ENCODE measurements at places on chromosomes 11 and 22.

- no peak for DNase-seq
Measured at GRCh38 chr11:110371084-110371483, 58.7 kb upstream of the FDX1 start.

DNA sequence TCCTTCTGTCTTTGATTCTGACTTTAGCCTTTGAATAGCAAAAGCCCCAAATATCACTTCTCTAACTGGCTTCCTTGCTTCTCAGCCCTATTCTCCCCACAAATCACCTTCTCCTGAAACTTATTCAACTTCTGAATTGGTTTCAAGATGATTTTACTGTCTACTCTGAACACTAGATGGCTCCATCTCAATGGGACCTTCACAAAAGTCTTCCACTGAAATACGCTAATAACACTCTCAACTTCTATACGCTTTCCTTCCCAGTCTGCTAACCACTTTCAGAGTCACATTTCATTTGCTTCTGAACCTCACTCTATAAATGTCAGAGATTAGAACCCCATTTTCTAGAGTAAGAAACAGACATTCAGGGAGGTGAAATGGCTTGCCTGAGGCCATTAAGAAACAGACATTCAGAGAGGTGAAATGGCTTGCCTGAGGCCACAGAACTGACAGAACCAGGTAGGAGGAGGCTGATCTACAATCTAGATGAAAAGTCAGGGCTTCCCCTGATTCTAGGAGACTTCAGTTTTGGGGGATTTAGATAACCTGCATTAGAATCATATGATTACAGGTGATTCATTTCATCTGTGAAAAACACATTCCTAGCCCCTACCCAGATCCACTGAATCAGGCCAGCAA, 20.6 kb downstream of the MORC2 start:
- DNase-seq, result no peak

- peak; percentile 44 for DNase-seq
Measured at GRCh38 chr11:64207256-64208085, 950 bp downstream of the FERMT3 start.

GRCh38 chr11:100984668-100985067, 144.9 kb downstream of the PGR start:
- DNase-seq, result no peak

DNA sequence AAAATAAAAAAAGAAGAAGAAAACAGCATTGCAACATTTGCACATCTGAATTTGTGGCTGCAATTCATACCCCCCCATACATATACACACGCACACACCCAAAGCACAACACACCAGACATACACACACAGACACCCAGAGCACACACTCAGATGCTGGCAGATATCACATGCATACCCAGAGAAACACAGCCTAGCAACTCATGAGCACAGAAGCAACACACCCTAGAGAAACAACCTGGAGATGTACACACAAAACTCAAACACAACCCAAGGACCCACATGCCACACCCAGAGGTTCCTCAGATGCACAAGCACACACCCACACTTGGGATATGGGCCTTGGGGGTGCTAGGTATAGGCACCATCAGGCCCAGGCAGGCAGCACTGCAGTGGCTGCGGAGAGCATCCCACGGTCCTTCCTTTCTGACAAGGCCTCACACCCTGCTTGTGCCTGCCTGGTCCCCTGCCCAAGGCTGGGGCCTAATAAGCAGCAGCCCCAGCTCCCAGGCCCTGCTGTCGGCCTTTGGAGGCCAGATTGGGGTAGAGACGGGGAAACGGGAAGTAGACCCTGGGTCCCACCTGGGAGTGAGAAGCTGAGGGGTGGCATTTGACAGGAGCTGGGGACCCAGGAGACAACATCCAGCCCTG, 3.1 kb downstream of the CST6 start:
- no peak for DNase-seq

DNA sequence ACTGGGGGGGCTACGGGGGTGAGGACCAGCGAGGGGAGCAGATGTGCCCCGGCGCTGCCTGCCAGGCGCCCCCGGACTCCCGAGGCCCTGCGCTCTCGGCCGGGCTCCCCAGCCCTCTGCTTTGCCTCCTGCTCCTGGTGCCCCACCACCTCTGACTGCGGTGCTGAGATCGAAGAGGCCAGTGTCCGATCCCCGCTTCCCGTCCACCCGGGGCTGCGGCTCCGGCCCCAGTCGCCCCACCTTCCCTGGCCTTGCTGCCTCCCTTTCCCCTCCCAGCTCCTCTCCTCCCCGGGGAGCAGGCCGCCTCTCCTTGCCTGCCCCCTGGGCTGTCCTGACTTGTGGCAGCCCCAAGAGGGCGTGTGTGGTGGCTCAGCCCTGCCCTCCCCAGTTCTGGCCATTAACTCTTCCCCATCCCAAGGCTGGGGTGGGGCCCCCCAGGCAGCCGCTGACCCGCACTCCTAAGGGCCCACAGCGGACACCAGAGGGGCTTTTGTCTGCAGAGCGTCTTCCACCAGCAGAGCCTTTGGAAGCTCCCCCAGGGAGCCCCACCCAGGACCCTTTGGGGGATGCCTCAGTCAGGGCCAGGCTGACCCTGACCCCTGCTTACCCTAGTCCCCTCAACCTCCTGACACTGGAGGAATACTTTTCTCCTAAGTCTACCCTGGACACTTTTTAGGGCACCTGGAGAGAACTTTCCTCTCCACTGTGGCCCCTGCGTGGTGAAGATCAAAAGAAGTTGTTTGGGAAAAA, 16.6 kb downstream of the RTN4RL2 start:
- no peak for DNase-seq

DNA sequence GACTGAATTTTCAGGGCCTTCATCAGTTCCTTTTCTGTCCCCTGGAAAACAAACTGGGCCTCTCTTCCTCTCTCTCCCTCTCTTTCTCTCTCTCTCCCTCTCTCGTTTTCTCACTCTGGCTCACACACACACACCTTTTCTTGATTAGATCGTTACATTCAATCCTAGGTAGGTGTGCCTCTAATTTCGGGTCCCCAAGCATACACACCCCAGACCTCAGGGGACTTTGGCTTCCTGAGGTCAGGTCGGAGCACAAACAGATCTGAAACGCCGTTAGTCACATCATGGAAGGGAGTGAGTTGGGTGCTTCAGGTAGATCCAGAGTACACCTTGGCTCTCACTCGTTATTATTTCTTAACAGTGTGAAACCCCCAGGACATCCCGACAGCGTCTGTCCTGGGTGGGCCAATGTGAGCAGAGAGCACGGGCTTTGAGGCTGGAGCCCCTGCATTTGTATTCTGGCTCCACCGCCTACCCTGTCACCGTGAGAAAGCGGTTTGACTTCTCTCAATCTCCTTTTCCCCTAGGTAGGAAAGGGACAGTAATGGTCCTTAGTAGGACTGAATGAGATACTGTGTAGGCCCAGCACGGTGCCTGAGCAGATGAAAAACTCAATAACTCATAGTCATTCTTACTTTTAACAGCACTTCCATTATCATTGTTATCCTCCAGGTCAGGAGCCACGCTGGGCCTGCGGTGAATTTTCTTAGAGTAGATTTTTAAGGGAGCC, 37.3 kb upstream of the POU2AF1 start:
- no peak for DNase-seq

DNA sequence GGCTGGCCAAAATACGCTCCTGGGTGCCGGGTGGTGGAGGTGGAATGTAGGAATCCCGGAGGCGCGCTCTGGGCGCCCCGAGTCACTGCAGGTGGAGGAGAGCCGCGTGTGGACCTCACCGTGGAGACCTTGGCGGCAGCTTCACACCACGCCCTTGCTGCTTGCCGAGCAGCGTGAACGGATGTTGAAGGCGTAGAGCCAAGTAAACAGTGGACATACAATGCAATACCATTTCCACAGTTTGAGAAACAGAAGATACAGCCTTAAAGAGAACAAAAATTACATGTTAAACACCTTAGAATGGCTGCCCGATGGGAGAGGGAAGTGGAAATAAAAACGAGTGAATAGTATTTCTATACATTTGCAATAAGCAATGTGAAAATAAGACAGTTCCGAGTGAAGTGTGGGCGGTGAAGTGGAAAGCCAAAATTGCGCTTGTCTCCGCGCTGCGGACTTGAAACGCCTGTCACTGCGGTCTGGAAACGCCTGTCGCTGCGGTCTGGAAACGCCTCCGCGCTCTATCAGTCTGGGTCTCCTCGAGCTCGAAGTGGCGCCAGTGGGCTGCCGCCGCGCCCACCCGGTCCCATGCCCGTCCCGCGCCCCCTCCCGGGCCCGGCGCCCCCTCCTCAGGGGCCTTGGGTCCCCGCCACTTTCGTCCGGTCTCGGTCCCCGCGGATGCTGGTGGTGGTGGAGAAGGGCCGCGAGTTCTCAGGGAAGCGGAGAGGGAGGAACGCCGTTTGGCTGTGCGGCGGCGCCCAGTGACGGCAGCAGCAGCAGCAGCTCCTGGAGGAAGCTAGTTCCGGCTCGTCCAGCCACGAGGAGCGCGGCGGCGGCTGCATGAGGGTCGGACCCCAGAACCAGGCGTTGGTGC, 1.6 kb downstream of the NCR3LG1 start:
- DNase-seq, result no peak

- DNase-seq, result no peak
Measured at GRCh38 chr11:15815246-15816195, 540.8 kb downstream of the SOX6 start.

DNA sequence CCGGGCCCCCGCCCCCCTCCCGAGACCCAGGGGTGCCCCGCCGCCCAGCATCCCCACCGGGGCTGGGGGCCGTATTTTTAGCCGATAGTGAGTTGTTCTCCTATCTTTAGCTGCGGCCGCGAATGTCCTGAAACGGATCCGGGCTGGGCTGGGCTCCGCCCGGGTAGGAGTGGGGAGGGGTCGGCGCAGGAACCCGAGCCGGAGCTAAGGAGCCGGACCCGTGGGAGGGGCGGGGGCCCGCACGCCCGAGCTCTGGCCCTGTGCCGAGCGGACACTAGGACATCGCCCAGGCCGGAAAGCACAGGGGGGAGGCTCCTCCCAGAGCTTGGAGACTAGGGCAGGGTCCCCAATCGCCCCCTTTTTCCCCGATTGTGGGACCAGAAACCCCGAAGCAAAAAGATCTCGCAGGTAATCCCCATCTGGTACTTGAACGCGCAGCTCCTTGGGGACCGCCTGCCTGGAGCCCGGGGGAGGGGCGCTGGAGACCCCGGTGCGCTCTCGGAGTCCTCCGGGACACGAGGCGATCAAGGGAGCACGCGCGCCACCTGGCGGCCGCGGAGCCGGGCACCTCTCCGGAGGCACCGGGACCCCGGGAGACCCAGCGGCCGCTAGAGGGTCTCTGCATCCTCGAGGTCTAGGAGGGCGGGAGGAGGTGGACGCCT, 669 bp downstream of the CDC42EP2 start:
- peak; percentile 48 for DNase-seq

- no peak for DNase-seq
Measured at GRCh38 chr11:27470826-27471588, 1.6 kb downstream of the LGR4 start.

GRCh38 chr11:44324749-44325525, 15.0 kb upstream of the ALX4 start:
- no peak for DNase-seq

DNA sequence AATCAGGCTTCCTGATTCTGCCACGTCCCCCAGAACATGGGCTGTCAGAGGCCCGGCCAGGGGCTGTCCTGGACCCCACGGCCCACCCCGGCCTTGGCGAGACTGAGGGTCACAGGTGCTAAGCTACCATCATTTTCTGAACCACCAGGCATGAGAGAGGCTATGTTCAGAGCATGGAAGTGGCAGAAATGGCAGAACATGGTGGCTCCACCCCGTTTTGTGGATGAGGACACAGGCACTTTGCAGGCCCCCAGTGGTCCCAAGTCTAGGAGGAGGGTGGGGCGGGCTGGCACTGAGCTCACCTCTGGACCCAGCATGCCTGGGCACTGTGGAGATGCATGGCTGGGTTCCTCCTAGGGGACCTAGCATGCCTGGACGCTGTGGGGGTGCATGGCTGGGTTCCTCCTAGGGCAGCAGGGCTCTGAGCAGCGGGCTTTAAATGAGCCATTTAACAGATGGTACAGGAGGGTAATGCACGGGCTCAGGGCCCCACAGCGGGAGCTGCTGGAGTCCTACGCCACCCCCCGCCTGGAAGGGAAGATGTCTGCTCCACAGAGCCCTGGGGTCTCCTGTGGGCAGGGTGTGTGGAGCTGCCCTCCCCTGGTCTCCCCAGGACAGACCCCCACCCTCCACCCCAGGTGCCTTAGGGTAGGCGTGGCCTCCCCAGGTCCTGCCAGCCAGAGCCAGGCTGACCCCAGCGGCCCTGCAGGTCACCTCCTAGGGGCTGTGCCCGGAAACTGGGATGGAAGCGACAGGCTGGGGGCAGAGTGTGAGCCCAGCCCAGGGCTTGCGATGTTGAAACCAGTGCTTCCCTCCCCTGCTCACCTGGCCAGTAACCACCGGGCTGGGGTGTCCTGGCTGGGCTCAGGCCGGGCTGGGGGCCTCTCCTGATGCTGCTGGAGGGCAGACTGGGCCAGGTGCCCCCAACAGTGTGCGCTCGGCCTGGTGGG, 6.1 kb upstream of the MUC5AC start:
- no peak for DNase-seq

DNA sequence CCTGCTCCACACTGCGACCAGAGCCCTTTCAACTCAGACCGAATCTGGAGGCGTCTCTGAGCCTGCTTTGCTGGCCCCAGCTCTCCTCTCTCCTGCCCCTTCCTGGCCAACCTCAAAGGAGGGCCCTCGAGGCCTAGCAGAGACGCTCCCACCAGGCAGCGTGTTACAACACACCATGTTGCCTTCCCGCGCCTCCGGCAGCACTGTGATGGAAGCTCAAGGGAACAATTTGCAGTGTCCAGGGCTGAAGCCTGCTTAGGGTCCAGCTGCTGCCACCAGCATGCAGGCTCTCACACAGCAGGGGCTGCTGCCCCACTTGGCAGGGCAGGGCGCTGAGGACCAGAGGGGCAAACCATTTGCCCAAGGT, 18.4 kb downstream of the LINC01488 start:
- DNase-seq, result no peak

GRCh38 chr11:61477727-61478148, 30.8 kb upstream of the LRRC10B start:
- peak; percentile 7 for DNase-seq

- no peak for DNase-seq
Measured at GRCh38 chr11:4645974-4646373, 2.2 kb downstream of the OR51E1 start.

DNA sequence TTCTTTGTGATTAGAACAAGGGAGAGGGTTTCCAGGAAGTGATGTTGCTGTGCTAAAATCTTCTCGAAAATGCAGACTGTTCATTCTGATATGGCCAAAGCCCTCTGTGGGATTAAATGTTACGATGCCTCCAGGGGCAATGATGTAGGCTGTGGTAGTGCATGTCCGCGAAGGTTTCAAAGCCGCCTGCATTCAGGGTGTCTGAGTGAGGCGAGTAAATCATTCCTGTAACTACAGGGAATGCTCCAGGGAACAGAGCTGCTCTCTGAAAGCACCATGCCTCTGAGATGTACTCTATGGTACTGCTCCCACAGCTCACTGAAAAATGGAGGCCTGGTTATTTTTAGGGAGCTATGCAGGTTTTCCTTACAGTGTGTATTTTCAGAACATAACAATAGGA, 21.2 kb downstream of the PDGFD start:
- no peak for DNase-seq
